Stimulated activated CD8-positive, alpha-beta memory T cell treated with anti-CD3 and anti-CD28 coated beads, Interleukin-4, amount 100 ng/mL, for 1 hour (primary cell): ENCODE measurements at places on chromosomes 1 and 21.

GRCh38 chr1:2379733-2380404, 11.5 kb downstream of the MORN1 start:
- DNase-seq: no peak

- DNase-seq: no peak
Measured at GRCh38 chr1:68359045-68359444, 90.7 kb downstream of the RPE65 start.

DNA sequence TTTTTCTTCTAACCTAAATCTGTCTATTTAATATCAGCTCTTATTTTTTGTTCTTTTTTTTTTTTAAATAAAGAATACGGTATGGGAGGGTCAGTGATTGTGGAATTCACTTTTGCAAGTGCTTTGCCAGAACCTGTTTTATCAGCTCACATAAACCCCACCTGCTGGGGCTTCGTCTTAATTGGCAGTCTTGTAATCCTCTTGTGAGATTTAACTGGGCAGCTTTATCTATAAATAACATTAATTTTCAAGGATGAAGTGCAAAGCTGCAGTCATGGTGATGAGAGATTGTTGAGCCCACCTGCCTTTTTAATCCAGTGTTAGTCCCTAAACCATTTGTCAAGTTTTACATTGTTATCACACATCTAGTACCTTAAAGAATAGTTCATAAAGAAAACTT, 18.2 kb upstream of the PDC start:
- no peak for DNase-seq

GRCh38 chr1:110540891-110541685, 22.1 kb upstream of the KCNA10 start:
- DNase-seq: no peak

GRCh38 chr21:28133116-28133515, 859.6 kb downstream of the LTN1 start:
- no peak for DNase-seq

DNA sequence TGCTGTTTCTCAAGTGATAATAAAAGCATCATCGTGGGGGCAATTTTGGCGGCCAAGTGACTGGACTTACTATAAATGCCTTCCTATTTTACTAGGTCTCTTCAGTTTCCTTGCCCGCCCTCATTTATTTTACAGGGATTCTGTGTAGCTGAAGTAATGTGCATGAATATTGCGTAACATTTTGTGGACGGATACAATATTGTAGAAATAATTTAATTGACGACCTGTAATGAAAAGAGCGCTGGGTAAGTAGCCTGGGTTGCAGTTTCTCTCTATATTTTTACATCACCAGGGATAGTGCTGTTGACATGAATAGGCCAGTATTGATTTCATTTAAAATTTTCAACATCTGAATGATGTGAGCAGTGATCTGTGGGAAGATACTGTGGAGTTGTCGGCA, 28.1 kb upstream of the LMO4 start:
- DNase-seq: no peak

GRCh38 chr1:20558191-20558590, 5.8 kb downstream of the FAM43B start:
- no peak for DNase-seq

DNA sequence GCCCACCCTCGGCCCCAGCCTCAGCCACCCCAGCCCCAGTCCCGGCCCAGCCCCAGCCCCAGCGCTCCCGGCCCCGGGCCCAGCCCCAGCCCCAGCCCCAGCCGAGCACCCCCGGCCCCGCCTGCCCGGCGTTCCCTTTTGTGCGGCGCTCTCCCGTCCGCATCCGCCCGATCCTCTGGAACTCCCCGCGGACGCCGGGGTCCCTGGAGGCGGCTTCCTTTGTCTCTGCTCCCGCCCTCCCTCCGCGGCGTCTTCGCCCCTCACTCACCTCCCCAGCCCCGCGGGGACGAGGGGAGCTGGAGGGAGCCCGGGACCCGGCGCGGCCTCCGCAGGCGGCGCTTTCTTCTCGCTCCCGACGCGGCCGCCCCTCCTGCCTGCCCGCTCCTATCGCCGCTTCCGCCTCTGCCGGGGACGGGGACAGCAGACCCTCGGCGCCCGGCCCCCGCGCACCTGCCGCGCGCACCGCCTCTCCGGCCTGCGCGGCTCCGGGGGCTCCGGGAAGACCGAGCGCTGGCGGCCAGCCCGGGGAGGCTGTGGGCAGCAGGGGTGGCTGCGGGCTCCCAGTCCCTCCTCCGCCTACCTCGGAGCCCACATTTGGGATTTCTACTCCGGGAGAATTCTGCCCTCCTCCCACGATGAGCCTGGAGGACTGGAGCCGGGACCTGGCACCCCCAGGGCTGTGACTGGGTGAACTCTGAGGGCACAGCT, 14.0 kb downstream of the AGRN start:
- no peak for DNase-seq

GRCh38 chr1:227526524-227526923, 36.8 kb upstream of the ZNF678 start:
- DNase-seq: no peak

DNA sequence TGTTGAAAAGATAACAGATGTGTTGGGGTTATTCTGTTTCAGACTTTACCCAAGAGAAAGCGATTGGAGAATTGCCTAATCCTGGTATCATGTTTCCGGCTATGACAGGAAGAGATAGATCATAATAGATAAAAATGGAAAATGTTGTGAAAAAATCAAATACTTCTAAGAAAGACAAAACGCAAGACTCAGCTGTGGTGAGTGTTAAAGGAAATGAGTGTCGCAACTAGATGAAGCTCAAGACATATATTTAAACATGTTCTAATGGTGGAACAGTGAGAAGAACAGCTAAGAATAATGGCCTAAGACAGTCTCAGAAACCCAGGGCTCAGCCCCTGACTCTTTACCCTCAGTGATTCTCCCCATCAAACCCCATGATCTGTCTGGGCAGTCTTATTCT, 426.7 kb upstream of the RUNX1 start:
- DNase-seq: no peak
